ENCODE measurements at places on chromosomes 6 and 20. TPM values are rescaled to one million over a fixed set of nuclear protein-coding genes. Genes with fewer than 3 reads are reported as not detected.

The SRSF12 gene
- not detected for total RNA-seq

The DNAH8 gene
- not detected for total RNA-seq

The XPO5 gene
- 72.6 TPM for total RNA-seq

The KIFC1 gene
- 176 TPM for total RNA-seq

The GPLD1 gene
- 60.7 TPM for total RNA-seq

The F13A1 gene
- 1.1 TPM for total RNA-seq

The PSORS1C1 gene
- total RNA-seq = not detected

Data from OCI-LY7 (cell line).